Type B pancreatic cell (in vitro differentiated cells): ENCODE measurements at places on chromosomes 3 and 15.
A peak's percentile ranks its signal among the peaks of the same experiment; 100 is the strongest.

GRCh38 chr3:127411083-127411727 lies 123.4 kb upstream of the PRR20G start:
- no peak for DNase-seq

DNA sequence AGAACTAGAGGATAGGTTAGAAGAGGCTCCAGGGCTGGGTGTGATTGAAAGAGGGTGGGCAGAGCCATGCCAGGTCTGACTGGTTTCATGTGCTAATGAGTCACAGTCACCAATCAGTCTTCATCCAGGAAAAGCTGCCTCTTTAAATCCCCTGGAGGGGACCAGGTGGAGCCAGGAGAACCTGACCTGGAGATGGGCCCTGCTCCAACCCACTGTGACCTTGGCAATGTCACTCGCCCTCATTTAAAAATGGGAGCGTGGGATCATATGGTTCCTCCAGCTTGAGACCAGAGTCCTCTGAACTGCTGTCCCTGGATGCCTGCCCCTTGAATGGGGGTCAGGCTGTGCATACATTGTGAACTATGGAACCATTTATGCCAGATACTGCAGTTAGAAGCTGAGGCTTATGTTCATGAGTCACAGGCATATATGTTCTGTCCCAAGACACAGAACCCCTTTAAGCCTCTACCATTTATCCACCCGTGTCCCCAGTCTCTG lies 23.0 kb downstream of the HES1 start:
- no peak for DNase-seq

DNA sequence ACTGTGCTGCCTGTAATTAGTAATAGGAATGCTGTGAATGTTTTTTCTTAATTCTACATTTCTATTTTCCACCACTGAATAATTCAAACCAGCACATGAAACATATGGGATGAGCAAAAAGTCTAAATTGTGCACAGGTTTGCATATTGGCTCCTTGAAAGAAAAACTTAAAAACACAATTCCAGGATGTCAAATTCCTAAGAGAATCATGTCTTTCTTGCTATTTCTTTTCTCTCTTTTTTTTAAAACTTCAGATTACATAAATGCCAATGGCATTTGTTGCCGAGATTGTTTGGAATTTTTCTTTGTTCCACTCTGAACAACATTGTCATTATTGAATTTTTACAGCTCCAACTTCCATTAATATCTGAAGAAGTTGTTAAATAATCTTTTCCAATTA lies 60.8 kb downstream of the VGLL3 start:
- no peak for DNase-seq

DNA sequence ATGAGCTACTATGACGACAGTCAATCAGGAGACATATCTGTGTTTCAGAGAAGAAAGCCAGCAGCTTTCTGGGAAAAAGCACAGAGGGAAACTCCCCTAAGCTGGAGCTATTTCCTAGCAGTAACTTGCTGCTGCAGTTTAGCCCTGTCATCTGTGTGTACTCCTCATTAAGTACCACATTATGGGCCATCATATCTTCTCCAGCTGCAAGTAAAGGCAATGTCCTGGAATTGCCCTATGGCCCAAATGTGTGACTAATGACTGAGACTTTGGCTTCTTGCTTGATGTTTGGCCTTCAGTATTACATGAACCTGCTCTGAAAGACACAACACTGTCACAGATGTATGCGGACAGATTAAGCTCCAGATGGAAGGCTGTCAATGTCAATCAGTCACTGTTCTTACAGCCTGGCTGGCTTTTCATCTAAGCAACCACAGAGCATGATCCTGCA lies 190.8 kb downstream of the FHIT start:
- no peak for DNase-seq

DNA sequence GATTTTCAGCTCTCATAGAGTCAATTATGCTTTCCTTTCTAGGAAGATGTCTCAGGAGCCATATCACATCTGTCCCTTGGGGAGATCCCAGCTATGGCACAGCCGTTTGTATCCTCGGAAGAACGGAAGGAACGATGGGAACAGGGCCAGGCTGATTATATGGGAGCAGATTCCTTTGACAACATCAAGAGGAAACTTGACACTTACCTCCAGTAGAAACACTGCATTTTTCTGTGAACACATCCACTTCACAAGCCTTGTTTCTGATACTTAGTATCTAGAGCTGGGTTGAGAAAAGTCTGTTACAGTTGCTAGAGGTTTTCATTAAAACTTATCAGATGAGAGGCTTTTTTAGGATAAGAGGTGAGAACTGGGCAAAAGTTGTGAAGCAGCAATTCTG lies 35.4 kb downstream of the GYG1 start:
- no peak for DNase-seq

- no peak for DNase-seq
These were observed 537.6 kb downstream of the FOXP1 start for GRCh38 chr3:71045917-71046282.

DNA sequence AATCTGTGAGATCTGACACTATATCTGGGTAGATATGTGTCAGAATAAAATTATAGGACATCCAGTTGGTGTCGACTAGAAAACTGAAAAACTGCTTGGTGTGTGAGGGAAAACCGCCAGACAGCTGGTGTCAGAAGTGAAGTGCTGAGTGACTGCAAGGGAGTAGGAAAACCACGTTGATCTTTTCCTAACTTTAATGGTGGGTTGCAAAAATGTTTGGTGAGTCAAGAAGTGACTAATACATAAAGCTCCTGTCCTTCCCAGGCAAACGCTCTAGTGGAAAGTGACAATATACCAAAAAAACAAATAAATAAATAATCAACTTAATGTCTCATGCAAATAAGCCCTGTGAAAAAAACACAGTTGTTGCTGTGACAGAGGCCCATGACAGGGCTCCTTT lies 7.3 kb upstream of the CD96 start:
- no peak for DNase-seq

DNA sequence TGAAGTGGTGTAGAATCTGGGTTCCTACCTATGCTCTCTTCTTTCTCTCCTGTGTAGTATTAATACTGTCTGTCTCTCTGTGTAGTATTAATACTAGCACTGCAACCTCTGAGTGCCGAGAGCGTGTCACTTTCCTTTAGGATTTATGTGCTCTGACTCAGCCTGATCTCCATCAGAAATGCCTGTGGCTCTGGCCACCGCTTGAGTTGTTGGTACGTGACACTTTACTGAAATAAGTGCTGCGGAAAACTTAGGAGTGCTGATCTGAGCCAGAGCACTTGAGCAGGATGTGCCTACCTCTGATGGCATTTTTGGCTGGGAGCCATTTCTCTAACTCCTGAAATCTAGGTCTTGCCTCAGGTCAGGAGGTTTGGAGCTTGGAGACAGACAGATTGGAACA lies 807.4 kb downstream of the SQOR start:
- DNase-seq, result no peak

DNA sequence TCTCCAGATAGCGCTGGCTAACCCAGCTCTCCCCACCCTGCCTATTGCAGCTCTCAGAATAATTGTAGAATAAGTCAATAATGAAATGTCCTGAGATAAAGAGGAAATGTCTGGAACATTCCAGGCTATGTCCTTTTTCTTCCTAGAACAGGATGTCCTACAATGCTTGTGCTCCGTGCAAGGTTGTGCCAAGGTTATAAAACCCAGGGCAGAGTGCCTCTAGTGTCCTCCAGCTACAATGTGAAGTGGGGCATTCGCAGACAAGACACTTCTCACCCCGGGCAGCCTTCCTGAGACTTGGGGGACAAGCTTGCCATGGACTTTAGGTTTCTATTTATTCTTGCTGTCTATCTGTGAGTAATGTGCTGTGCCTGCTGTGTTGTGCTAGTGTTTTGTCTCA lies 900.6 kb downstream of the TUSC7 start:
- DNase-seq, result no peak

GRCh38 chr3:56468184-56469106 lies at the start of gene ERC2:
ERC2 (minus strand) TSS chr3:56468467.
- peak; percentile 76 for DNase-seq

- DNase-seq, result no peak
These were observed 104.1 kb upstream of the GOLGA8J start for GRCh38 chr15:29978411-29979382.

DNA sequence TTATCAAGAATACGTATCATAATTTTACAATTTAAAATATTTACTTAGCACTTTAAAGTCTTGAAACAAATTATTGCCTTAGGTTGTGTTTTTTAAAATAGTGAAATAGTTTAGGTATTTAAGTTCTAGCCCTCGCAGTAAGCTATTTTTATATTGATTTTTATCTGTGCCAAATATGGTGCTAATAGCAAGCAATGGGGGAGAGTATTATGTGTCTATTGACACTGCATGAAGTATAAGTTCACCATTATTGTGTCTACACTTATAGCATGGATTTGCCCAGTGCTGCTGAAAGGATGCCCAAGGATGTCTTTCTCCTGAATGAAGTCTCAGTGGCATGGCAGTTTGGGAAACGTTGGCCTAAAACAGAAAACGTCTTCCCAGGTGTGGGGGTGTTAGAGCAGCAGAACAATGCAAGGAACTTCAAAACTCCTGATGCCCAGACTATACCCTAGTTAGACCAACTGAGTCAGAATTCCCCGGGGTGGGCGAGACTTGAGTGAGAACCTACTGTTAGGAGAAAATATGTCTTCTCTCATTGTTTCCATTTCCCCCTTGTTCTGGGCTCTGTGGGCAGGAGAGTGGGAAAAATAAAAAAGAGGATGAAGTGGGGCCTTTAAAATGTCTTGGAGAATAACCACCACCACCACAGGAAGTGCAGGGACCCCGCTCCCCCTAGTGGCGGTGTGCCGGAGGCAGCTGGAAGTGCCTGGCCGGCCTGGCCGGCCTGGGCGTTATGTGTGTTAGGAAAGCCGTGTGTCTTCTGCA lies 104.2 kb upstream of the SLC7A14 start:
- peak; percentile 72 for DNase-seq

DNA sequence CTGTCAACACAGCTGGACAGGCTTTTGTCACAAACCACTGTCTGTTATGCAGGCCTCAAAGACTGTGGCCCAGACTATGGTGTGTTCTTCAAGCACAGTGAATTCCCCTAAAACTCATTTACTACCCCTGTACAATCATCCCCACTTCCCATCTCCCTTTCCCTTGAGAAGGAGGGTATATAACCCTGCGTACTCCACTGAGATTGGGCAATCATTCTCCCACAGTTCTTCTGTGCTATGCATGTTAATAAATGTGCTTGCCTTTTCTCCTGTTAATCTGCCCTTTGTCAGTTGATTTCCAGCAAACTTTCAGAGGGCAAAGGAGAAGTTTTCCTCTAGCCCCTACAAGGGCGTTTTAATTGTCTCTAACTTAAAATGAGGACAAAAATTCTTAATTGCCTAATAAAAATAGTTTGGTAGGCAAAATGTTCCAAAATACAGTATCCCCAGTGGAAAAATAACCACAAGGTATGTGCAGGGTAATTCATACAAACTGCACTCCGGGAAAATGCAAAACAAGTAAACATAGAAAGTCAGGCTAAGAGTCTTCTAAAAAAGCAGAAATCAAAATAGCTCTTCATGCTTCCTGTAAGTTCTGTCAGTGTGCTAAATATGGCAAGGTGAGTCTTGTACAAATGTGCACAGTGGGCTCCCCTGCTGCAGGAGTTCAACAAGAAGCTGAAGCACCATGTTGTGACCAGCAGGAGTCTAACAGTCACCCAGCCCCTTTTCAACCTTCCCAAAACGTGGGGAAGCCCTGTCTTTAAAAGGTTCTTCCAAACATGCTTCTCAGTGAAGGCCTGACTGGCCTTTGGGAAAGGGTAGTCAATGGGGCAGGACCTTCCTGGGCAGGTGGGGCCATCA lies 10.2 kb downstream of the ATP10A start:
- DNase-seq, result no peak

DNA sequence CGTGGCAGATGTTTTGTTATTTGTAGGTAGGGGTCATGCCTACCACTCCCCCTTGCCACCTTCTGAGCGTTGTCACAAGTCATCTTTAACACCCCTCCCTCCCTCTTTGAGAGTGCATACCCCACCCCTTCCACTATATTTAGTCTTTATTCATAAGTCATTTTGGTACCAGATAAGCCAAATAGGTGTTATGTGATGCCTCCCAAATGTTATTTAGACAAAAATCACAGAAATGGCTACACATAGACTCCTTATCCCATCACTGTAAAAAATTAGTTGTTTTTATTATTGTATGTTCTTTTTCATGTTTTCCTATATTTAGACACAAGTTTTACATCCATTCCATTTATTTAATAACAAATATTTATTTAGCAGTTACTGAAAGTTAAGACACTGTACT lies 93.1 kb downstream of the IL1RAP start:
- no peak for DNase-seq

DNA sequence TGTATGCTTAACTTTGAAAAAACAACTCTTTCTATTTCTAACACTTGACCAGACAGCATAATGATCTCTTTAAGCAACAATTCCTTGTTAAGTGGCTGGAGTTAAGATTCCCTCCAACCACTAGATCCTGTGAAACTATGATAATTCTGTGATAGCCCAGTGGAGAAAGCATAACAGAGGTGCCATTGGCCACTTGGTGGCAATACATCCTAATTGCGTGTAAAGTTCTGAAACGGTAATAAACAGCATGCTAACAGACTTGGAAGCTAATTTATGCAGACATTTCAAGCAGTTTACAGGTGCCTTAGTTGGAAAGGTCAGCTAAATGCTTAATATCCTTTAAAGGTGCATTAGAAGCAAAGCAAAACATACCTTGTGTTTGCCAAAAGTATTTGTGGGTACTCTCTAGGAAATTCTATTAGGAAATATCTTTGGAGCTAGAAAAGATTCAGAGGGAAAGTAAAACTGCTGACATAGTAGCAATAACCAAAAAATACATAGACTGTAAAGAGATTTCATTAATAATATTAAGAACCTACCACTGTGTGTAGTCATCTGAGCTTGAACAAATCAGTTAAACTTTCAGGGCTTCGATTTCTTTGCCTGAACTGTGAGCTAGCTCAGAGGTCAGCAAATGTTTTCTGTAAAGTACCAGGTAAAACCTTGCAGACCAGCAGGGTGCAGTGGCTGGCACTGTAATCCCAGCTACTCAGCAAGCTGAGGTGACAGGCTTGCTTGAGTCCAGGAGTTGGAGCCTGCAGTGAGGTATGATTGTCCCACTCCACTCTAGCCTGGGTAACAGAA lies 19.0 kb upstream of the CSTA start:
- DNase-seq, result no peak

DNA sequence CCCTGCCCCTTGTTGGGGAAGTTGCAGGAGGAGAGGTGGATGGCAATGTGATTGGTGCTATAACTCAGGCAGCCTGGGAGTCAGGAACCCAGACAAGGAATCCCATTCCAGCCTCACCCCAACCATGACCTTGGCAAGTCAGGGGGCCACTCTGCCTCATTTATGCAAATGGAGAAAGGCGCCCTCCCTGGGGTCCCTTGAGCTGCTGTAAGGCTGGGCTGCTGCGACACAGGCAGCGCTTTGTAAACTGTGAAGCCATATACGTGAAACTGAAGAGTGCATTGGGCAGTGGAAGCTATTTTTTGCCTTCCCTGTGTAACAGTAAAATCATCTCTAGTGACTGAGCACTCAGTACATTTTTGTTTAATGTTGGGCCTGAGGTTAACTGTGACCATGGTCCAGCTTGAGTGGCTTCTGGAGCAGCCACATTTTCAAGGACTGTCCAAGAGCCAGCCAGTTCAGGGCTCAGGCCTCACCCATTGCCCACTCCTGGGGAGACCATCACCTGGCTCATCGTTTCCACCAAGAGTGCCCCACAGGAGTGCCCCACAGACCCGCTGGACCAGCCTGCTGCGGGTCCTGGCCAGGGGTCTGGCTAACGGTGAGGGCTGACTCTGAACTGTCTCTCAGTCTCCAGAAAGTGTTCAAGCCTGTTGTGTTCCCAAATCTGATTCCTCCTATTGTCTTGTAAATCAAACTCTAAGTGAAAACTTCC lies 27.9 kb downstream of the KIF7 start:
- no peak for DNase-seq
